Stimulated activated CD8-positive, alpha-beta memory T cell treated with anti-CD3 and anti-CD28 coated beads, Interleukin-7, amount 100 ng/mL, for 48 hours (primary cell): ENCODE measurements at places on chromosomes 12 and 14.

DNA sequence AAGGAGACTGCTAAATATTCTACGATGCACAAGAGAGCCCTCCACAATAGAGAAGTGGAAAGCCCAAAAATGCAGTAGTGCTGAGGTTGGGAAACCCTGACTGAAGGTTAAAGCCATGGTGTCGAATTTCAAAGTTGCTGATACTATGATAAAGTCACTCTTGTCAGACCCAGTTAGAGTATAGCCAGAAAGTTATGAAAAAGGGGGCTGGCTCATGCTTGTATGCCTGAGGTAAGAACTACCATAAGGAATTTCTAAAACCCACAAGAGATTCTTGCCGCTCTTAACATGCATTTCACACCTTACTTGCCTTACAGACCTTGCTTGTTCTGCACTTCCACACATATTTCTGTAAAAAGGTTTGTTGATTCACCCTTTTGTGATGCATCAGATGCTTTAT lies 184.6 kb downstream of the SLC6A15 start:
- no peak for DNase-seq

DNA sequence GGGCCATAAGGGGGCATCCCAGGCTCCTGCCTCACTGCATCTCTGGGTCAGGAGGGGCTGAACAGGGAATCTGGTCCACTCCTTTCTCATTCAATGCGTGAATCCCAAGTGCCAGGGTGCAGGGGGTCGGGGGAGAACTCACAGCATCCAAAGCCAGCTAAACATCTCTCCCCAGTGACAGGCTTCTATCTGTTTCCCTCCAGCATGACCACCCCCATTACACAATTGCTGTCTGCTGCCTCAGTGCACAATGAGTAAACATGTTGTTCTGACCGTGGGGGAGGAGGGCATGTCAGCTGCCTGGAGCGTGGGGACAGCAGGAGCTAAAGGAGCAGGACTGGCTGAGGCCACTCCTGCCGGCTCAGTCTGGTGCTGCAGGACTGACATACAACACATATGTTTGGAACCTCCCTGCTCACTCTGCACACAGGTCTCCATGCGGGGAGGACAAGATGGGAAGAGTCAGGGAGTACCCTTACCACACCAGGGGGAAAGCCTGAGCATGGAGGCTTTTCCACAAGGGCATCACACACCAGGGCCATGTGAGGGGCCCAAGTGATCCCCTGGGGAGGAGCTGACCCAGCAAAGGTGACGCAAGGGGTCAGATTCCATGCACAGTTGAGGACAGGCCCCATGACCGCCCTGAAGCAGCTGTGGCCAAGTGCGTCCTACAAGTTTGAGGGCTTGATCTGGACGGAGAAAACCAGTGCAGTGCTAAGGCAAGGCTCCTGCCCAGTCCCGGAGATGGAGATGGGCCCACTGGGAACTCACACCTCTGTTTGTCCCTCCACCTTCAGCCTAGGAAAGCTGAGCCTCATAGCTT lies 1.4 kb downstream of the TNS2 start:
- no peak for DNase-seq

DNA sequence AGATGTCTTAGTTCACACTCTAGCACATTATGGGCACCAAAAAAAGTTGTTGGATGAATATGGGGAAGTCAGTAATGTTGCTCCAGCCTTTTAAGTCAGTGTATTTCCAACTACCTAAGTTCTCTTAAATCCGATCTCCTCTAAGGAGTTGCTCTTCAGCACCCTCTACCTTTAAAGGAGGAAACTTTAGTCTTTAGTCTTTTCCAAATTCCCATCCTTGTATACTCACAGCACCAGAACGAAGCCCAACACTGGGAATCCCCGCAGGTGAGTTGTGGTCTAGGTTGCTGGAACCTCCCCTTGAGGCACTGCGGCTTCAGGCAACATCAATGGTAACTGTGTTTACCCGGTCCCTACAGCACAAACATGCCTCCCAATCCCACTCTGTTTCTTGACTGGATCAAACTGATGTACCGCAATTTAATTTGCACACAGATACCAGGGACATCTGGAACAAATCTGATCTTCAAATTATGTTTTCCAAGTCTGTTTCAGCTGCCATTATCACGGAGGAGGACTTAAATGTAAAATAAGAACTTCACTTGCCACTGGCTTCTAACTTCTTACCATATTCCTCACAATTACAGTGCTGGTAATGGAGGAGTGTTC lies 179.0 kb downstream of the FOXN3 start:
- no peak for DNase-seq

- DNase-seq: no peak
These were observed 39.0 kb downstream of the GABARAPL1 start for GRCh38 chr12:10251669-10252068.

DNA sequence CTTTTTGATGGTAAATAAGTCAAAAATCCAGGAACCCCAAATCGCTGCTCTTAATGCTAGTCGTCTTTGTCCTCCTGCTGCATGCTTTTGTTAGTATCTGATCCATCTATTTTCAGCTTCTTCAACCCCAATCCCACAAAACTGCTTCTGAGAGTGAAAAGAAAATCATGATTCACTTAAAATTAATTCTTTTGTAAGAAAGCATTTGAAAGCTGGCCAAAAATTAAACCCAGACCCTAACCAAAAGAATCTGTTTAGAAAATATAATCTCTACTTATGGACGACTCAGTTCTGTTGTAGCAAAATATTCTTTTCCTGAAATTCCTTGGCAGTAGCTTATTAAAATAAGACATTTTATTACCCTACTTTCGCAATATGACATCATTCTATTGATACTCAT lies 443.6 kb upstream of the SYT1 start:
- DNase-seq: no peak
